ENCODE measurements at places on chromosomes 7 and 10. TPM values are rescaled to one million over a fixed set of nuclear protein-coding genes. Genes with fewer than 3 reads are reported as not detected.
A peak's percentile ranks its signal among the peaks of the same experiment; 100 is the strongest.

GRCh38 chr10:114539623-114540022, 118.5 kb downstream of the ABLIM1 start:
- DNase-seq: no peak

DNA sequence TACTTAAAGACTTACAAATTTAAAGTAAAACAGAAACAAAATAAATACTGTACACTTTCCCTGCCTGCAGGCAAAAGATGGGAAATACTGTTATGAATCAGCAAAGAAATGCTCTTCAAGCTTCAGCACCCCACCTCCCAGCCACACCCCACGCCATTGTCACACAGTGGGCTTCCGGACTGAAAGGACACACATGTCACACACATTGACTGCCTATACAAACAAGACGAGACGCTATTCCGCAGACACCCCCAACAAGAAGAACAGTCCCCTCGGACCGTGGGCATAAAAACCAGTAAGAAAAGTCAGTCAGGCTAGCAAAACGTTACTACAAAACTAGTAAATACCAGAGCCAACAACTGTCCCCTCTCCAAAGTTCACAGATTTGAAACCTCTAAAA, 22.2 kb upstream of the PARP12 start:
- DNase-seq: no peak

MACC1 gene
- total RNA-seq: 1.7 TPM

DNA sequence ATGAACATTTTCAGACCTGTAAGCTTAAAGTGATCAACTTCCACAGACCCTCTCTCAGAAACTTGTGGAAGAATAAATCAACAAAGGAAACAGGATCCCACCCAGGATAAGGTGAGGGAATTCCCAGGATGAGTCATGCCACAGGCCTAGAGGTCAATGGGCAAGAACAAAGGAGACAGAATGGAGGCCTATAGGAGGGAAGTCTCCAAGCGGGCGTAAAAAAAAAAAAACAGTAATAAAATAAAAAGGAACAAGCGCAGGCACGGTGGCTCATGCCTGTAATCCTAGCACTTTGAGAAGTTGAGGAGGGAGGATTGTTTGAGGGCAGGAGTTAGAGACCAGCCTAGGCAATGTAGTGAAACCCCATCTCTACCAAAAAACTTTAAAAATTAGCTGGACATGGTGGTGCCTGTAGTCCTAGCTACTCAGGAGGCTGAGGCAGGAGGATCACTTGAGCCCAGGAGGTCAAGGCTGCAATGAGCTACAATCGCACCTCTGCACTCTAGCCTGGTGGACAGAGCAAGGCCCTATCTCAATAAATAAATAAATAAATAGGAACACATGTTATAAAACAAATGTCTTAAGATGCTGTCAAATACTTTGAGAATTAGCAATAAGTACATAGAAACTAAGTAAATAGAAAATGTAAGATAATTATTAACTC, 8.4 kb downstream of the SORBS1 start:
- DNase-seq: no peak

DNA sequence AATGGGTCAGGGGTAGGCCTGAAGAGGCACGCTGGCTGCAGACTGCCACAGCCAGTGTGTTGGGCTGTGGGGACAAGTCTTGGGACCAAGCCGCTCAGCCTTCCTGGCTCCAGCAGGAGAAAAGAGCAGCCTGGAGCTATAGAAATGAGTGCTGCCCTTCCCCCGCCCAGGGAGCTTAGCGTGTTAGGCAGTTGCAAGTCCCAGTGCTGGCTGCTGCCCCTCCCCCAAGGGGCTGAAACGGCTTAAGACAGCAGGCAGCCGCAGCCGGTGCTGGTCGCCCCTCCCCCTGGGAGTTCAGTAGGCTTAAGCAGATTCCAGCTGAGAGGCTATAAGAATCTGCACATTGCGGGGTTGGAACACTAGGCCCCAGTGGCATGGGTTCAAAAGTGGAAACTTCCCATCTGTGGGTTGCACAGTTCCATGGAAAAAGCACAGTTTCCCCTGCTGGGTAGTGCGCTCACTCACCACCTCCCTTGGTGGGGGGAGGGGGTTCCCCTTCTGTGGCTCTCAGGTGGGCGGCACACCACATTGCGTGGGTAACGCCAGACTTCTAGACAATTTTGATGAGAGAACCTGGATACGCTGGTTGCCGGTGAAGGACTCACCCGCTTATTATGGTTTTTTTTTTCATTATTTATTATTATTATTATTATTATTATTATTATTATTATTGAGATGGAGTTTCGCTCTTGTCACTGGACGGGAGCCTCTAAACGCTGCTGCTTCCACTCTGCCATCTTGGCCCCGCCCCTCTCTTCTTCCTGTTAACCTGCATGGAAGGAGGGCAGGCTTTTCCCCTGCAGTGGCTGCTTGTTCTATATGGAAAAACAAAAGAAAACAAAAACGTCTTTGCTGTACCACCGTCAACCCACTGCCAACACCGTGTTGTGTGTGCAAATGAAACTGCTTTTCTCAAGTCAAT, 151.1 kb downstream of the CXCL12 start:
- DNase-seq: no peak

CDK14 gene
- 72.4 TPM for total RNA-seq

DNA sequence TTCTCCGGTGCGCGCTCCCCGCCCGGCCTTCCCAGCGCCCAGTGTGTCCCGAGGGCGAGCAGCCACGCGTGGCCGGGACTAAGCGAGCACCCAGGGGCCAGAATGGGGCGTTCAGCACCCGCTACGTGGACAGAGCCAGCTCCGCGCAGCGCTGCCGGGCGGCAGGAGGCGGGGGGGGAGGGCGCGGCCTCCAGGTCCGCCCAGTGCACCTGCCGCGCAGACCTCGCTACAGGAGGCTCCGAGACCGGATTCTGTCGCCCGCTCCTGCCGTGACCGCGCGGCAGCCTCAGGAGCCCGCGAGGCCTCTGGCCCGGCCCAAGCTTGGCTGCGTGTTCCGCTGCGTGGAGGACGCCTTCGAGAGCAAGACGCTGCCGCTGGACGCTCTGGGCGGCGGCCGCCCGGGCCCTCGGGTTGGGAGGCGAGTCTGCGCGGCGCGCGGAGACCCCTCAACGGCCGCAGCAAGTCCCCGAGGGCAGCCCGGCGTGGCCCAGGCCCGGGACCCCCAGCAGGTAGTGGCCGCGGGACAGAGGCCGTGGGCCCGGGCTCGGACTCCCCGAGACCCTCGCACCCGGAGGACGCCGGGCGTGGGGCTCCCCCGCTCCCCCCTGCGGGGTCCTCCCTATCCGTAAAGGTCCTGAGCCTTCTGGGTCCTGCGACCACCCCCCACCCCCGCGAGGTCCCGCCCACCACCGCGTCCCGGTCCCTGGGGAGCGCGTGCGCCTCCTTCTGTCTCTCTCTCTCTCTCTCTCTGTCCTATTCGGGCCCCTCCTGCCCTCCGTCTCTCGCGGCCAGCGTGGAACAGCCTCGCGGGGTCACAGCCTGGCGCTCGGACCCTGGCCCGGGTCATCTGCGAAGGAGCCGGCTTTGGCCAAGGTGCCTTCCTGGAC, 904 bp upstream of the DPYSL4 start:
- DNase-seq: no peak

GRCh38 chr10:112811741-112812551, 138.1 kb upstream of the TCF7L2 start:
- DNase-seq: peak; percentile 88

DNA sequence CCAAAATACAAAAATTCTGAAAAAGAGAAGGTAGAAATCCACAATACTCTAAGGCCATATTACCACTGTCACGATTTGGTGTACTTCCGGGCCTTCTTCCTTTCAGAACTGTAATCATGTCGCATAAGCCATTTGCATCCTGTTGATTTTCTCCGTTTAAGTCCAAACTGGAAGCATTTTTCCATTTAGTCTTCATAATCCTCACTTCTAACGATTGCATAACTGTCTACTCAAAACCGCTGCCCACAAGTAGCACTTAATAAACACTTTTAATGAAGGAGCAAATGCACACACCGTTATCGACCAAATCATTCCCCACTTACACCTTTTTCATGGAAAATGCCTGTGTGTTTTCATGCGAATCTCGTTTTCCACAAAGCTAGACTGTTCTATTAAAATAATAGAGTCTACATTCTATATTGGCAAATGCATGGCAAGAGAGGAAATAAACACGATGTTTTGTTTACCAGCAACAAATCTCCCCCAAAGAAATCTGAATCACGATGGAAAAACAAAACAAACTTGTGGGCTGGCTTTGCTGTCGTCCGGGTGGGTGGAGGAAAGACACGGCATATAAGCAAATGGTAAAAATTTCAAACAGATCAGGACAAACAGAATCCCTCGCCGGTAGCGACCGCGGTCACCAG, 1.0 kb downstream of the ATE1 start:
- no peak for DNase-seq

DNA sequence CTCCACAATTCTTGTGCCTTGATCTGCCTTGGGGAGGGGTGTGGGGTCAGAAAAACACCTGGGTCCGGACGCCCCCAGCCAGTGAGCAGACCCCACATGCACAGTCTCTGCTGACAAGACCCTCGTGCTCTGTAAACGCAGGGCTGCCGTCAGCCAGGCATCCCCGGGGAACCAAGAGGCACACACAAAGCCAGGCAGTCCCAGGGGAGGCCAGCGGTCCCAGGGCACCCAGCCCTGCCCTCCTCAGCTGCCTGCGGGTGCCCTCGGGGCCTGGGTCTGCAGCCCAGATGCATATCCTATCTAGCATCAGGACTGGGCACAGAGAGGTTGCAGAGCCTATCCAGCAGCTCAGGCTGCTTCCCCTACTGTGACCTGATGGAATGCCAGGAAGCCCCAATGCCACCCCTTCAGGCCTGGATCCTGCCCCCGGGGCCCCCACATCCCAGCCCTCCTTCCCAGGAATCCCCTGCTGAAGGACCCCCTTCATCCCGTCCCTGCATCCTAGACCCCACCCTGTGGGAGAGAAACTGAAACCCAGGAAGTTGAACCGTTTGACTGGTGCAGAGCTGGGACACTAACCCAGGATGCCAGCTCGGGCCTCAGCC, 92.4 kb downstream of the MICALL2 start:
- no peak for DNase-seq

GPR15LG gene
- not detected for total RNA-seq

DNA sequence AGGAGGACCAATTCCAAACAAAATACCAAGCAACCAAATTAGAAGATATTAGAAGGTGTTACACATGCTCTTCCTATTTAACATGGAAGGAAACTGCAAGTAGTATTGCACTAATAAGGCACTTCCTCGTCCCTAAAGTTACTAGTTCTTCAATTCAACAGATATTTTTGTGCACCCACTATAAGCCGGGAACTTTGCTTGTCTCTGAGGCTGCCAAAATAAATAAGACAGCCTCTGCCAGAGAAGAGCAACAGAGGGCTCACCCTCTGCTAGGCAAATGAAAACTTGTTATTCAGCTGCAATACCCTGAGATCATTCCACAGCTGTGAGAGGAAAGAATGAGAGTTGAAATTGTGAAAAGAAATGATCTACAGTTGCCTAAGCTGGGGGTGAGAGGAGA, 37.4 kb upstream of the GSAP start:
- no peak for DNase-seq

EIF4H gene
- total RNA-seq: 190 TPM

DNA sequence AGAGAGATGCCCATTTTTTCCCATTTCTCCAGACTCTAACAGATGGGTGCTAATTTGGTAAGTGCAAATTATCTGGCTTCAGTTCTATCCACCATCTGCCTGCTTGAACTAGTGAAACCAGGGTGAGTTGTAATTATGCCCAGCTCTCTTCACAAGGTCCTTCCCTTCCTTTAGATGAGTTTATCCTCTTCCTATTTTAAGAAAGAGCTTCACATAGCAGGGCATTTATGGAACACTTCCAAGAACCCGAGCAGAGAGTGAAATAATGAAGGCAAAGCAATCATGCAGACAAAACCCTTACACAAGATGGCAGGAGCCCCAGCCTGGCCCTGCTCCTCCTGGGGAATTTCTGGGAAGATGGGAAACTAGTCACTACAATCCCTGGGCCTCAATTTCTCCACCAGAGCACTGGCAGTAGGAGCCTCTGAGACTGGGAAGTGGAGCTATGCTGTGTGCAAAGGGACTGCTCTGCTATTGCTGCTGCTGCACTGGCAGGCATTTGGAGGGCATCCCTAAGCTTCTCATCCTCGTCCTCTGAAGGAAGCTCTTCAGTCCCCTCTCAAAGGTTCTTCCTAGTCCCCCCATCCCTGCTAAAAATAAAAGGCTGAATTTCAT, 33.7 kb upstream of the PLXNA4 start:
- DNase-seq: no peak

DNA sequence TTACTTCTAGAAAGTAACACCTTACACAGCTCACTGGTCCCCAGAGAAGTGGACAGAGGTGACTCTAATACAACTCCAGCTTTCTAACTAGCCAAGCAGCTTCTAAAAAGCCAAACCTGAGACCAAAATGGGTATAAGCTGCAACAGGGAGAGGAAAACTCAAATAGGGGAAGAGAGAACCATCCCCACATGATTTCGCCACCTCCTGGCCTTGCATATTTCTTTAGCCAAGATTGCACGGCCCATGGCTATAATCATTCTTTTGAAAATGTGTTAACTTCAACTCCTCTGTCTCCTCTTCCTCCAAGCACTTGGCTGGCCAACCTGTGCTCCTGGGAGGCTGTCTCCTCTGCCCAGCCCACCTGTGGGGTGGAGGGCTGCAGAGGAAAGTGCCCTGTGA, 28.7 kb downstream of the NUP42 start:
- no peak for DNase-seq

DNA sequence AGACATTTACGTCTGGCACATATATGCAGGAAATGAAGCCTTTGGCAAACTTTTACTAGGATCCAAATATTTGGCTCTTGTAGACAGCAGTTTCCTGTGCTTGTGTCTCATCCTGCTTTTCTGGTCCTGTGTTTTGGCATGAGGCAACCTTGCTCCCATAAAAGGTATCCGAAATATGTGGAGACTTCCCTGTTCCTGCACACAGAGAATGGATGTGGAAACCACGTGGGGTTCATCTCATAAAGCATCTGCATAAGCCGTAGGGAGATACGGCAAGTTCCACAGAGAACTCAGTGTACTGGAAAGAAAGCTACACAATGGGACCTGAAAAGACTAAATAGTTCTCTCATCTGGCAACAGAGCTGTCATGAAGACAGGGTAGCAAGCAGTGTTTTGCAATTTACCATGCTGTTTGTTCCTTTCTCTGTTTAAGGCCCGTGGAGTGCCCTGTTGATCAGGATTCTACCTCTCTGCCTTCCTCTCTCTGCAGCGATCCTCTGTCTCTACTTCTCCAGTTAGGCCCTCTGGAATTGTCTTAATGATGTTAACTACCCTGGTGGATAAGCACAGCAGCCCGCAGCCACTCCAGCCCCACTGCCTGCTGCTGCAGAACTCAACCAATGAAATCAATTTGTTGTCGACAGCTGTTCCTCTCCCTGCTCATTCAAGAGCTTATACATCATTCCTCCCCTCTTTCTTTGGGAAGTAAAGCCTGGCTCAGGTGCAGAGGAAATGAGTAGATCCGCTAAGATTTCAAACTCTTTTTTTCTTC, 293.6 kb downstream of the CSTF2T start:
- DNase-seq: no peak
